Stimulated activated CD8-positive, alpha-beta memory T cell treated with anti-CD3 and anti-CD28 coated beads, Interleukin-2, amount 100 ng/mL, for 1 hour (primary cell): ENCODE measurements at places on chromosomes 6 and 20.

GRCh38 chr6:34240329-34241248 is 3.9 kb downstream of the HMGA1 start:
- no peak for DNase-seq

DNA sequence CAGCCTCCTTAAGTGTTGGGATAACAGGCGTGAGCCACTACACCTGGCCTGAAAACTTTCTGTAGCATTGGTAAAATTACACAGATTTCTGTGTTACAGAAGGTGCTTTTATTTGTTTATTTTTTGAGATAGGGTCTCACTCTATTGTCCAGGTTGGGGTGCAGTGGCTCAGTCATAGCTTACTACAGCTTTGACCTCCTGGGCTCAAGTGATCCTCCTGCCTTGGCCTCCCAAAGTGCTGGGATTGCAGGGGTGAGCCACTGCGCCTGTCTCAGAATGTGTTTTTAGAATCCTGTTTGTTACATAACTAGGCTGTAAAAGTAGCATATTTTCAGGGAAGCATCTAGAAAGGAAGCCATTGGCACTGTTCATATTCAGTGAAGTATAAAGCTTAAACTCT is 16.9 kb upstream of the BLTP3A start:
- no peak for DNase-seq

GRCh38 chr6:92564376-92564775 is 855.0 kb downstream of the EPHA7 start:
- DNase-seq: no peak

DNA sequence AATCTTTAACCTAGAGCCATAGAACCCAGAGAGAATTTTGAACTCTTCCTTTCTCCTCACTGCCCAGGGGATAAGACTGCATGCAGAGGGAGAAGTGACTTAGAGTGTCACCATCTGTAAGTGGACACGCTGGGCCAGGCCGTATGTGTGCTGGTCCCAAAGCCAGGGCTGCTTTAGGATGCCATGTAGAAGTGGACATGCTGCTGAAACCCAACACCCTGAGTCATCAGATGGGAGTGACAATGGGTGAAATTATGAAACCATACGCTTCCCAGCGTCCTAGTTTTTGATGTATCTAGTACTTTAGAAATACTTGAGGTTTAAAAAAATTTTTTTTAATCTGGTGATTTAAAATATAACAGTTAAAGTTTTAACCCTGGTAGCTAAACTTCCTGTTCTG is 191.1 kb downstream of the FNDC1 start:
- no peak for DNase-seq

- no peak for DNase-seq
Measured at GRCh38 chr6:137541534-137542063, 47.4 kb upstream of the OLIG3 start.

DNA sequence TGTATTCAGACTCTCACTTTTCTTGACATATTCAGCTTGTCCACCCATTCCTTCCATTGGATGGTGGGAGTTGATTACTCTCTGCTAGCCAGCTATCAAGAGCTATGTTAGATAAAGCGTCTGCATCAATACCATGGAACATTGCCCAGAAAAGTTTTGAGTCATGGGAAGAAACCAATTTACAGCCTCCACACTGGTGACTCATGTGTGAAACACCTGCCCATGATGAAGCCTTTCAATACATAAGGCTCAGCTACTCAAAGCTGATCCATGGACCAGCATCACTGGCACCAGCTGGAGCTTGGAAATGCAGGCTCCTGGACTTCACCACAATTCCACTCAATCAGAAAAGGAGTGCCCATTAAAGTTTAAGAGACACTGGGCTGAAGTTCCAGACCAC is 16.1 kb downstream of the PLA2G7 start:
- no peak for DNase-seq

GRCh38 chr6:89313006-89313405 is 2.1 kb downstream of the GABRR2 start:
- no peak for DNase-seq

GRCh38 chr20:14951707-14952418 is 614.5 kb upstream of the FLRT3 start:
- no peak for DNase-seq

GRCh38 chr6:52454556-52454955 is 34.4 kb downstream of the EFHC1 start:
- no peak for DNase-seq

- no peak for DNase-seq
Measured at GRCh38 chr6:157790548-157791160, 32.4 kb upstream of the SNX9 start.

DNA sequence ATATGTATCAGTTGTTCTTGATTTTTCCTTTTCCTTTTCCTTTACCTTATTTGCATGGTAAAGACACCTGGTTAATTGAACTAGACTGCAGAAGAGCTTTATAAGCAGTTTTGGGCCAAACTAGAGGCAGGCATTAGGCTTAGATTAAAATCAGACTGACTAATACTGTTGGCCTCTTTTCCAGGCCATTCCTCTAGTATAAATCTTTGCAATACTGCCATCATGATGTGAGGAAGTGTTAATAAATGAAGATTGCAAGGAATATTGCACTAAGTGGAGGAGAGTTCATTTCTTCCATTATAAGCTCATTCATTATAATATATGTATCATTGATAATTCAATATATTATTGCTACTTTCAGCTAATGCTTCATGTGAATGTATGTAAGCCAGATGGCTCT is 163.8 kb downstream of the MMUT start:
- DNase-seq: no peak

DNA sequence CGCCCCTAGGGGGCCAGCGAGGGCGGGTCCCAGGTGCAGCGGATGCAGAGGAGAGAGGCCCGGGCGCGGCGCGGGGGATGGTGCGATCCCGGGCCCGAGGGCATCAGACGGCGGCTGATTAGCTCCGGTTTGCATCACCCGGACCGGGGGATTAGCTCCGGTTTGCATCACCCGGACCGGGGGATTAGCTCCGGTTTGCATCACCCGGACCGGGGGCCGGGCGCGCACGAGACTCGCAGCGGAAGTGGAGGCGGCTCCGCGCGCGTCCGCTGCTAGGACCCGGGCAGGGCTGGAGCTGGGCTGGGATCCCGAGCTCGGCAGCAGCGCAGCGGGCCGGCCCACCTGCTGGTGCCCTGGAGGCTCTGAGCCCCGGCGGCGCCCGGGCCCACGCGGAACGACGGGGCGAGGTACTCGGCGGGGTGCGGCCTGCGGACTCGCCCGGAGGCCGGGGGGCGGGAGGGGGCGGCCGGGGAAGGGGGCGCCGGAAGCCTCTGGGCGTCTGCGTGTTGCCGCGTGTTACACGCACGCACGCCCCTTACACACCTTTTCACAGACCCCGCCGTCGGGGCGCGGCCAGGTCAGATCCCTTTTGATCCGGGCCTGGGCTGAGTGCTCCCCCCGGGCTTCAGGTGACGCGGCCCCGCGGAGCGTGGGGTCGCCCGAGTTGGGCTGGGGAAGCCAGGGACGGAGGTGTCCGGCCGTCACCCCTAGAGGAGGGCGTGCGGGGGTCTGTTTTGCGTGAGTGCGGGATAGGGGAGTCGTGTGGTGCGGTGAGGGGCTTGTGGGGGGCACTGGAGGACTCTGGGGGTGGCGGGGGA is 412 bp downstream of the TRIB3 start:
- peak; percentile 14 for DNase-seq

- no peak for DNase-seq
Measured at GRCh38 chr20:15245896-15246295, 908.5 kb upstream of the FLRT3 start.

DNA sequence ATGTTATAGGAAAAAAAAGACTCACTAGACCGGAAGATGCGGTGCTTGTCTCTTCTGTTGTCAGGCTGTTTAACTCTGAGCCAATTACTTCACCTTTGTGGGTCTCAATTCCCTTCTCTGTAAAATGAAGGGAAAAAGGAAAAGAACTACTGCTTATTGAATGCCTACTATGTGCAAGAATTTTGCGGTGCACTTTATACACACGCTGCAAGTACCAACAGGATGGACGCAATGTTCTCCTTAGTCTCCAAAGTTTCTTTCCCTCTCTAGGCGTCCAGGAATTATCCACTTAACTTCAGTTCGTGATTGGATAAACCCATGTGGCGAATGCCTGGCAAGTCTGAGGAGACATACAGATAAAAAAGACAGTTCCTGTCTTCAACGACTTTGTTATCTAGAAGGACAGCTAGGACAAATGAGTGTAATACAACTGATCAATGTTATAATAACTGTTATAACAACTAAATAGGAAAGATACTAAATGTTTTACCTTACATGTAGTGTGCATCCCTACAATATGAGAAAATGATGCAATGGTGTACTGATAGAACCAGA is 69.0 kb upstream of the JARID2 start:
- DNase-seq: no peak
